Gastrocnemius medialis (tissue), 4 donors: ENCODE measurements at places on chromosomes 7 and 10. TPM values are rescaled to one million over a fixed set of nuclear protein-coding genes. Genes with fewer than 3 reads are reported as not detected.
A peak's percentile ranks its signal among the peaks of the same experiment; 100 is the strongest.

Gene HABP2
- total RNA-seq, result 0.26 TPM

DNA sequence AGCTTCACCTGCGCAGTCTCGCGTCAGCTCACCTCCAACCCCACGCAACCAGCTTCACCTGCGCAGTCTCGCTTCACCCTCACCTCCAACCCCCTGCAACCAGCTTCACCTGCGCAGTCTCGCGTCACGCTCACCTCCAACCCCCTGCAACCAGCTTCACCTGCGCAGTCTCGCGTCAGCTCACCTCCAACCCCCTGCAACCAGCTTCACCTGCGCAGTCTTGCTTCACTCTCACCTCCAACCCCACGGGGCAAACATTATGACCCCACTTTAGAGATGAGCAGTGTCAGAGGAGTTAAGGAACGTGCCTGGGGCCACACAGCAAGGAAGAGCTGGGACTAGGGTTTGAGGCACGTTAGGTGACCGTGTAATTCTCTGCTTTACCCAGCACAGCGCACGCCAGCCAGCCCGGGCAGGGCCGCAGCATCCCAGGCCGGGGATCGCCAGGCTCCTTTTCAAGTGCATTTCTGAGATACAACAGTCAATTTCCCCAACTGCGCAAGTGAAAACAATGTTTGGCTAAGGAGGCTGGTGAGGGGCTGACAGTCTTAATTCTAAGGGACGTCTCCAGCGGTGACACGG is 22.6 kb upstream of the PDGFA start:
- no peak for DNase-seq

GRCh38 chr10:113474752-113475151 is 78.1 kb upstream of the HABP2 start:
- no peak for DNase-seq

GRCh38 chr10:71569775-71570588 is 149.6 kb downstream of the C10orf105 start:
- DNase-seq, result peak; percentile 45

DNA sequence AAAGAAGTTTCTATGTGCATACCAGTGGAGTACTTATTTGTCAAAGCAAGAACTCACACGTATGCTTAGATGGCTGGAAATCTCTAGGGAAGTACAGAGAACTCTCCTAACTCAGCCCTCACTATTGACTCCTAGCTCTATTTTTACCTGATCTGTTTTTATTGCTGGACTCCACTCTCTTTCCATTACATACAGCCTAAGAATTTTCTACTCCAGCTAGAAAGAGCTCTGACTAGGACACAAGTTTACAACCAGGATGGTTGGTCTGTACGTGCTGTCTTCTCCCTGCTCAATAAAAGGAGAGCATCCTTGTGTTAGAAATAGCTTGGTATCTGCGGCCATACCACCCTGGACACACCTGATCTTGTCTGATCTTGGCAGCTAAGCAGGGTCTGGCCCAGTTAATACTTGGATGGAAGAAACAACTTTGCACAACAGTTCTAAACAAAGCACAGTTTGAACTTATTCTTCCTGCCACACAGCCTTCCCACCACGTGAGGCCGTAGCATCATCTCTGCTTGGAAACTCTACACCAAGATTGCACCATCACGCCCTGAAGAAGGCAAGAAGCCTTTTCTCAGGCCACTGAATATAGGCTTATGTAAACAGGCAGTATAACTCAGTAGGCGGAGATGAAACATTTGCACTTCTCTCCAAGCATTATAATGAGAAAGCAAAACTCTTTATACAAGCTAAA is 50.7 kb downstream of the KCNMA1 start:
- DNase-seq, result peak; percentile 97

- DNase-seq, result peak; percentile 40
Measured at GRCh38 chr7:27172823-27173510, 1.2 kb downstream of the HOXA10 start.

DNA sequence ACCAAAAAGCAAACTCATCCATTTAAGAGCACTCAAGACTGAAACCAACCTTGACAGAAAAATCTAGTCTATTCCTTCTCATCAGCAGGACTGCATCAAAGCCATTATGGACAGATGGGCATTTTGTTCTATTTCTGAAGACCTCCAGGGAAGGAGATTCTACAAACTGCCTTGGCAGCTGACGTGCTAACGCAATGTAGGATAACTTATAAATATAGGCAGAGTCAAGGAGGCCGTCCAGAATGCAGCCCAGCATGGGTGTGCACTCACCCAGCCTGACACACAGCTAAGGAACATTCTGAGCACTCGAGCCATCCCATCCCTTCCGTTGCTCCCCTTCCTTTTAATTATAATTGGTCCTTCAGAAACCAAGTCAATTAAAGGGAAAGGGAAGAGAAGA is 25.3 kb upstream of the NEBL start:
- no peak for DNase-seq

GRCh38 chr7:116310141-116310540 is 99.8 kb downstream of the TES start:
- DNase-seq, result no peak

- no peak for DNase-seq
Measured at GRCh38 chr10:45135443-45136198, 134.9 kb downstream of the ZNF22 start.

DNA sequence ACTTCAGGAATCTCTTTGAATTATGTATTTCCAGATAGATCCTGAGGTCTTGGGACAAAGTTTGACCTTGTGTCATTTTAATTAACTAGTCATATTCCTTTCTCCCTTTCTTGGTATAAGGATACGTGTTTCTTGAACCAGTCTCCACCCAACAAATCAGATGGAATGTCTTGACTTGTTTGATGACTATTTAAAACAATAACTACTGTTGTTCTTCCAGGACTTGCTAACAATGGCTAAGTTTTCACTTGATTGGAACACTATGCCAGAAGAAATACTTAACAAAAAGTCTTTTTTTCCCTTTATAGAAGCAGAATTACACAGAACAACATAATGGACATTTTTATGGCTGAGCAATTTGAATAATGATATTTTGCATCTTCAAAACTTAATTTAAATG is 43.0 kb upstream of the WIPF3 start:
- DNase-seq, result no peak

GRCh38 chr10:29203432-29203831 is 85.4 kb upstream of the LYZL1 start:
- no peak for DNase-seq

DNA sequence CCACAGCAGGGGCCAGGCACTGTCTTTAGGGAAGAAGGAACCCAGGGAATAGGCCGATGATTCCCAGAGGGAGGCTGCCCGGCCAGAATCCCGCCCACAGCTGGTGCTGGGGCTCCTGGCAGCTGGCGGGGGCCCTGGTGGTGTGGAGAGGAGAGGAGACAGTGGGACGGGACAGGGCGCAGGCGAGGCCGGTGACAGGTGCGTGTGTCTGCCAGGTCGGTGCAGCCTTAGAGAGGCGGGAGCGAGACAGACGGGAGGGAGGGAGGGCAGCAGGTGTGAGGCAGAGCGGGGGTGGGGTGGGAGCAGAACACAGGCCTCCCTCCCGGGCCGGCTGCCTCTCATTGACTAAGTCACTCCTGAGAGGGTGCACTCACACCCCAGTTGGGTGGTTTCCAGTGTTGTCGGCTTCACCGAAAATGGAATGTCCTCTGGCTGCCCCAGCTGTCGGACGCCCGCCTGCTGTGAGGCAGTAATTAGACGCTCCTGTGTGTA is 55.2 kb downstream of the ELFN1 start:
- peak; percentile 88 for DNase-seq

Gene ADCYAP1R1
- total RNA-seq, result 0.11 TPM

DNA sequence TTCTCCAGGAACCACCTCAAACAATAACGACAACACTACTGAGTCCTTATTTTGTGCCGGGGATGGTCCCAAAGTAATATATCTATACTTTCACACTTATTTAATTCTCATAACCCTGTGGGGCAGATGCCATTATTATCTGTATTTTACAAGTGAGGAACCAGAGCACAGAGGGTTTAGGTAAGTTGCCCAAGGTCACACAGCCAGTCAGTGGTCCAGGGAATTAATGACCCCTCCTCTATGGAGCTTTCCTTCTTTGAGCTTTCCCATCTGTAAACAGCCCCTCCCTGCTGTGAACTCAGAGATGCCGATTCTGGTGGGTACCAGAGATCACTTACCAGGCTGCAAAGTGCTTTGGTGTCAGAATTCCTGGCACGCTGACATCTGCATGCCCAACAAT is 105.7 kb downstream of the C10orf105 start:
- no peak for DNase-seq

Gene SMKR1
- total RNA-seq, result not detected

DNA sequence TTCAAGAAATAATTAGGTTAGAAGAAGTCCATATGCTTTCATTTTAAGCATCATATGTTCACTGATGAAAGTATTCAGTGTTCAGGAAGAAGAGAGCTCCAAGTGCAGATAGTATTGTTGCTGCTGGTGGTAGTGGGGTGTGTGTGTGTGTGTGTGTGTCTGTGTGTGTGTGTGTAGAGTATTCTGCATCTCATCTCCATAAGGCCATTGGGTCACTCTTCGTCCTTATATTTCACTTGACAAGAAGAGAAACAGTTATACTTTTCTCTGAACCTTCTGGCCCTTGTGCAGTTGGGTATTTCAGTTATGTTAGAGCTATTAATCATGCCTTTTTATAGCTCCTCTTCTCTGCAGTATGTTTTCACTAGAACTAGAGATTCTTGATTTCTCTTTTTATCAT is 26.2 kb downstream of the ADAM22 start:
- DNase-seq, result no peak
